ENCODE measurements at places on chromosomes 12 and 14. TPM values are rescaled to one million over a fixed set of nuclear protein-coding genes. Genes with fewer than 3 reads are reported as not detected.

AKAP5 gene
- polyA plus RNA-seq, result 0.45 TPM

INSM2 gene
- polyA plus RNA-seq, result not detected

COPS7A gene
- polyA plus RNA-seq, result 65.7 TPM

SALL2 gene
- polyA plus RNA-seq, result 11.9 TPM

NGB gene
- not detected for polyA plus RNA-seq

RASAL1 gene
- 0.08 TPM for polyA plus RNA-seq

CLBA1 gene
- polyA plus RNA-seq, result 5.0 TPM

AKAP3 gene
- 1.0 TPM for polyA plus RNA-seq

HOXC13 gene
- 0.10 TPM for polyA plus RNA-seq

TAS2R8 gene
- not detected for polyA plus RNA-seq

SLCO1B1 gene
- not detected for polyA plus RNA-seq

SLC17A8 gene
- polyA plus RNA-seq, result 0.19 TPM

MCRS1 gene
- 59.6 TPM for polyA plus RNA-seq

LRRC23 gene
- polyA plus RNA-seq, result 9.3 TPM

DNA sequence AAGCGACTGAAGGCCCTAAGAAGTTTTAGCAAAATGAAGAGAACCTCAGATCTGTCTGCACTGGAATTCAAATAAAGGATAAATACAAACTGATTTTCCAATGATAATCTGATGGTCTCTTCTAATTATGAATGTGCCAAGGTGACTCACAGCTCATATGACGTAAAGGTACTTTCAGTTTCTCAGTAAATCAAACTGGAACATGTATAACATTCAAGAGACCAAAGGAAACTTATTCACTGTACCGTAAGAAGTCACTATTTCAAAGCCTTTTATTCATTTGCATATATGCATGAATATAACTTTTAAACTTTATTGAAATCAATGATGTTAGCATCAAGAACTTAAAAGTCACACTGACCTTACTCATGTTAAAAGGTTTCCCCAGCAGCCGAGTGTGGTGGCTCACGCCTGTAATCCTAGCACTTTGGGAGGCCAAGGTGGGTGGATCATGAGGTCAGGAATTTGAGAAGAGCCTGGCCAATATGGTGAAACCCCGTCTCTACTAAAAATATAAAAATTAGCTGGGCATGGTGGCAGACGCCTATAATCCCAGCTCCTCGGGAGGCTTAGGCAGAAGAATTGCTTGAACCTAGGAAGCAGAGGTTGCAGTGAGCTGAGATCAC lies 52.2 kb downstream of the ATXN2 start:
- DNase-seq, result no peak

GRCh38 chr14:94689985-94690400 lies 77.8 kb downstream of the SERPINA3 start:
- DNase-seq, result no peak

GRCh38 chr14:79037593-79037992 lies 867.4 kb downstream of the NRXN3 start:
- no peak for DNase-seq

GRCh38 chr14:100065111-100065871 lies at the start of gene EVL:
Gene EVL (plus strand): TSS chr14:100065422. CDS start chr14:100065501, 79 bp downstream.
- no peak for DNase-seq

DNA sequence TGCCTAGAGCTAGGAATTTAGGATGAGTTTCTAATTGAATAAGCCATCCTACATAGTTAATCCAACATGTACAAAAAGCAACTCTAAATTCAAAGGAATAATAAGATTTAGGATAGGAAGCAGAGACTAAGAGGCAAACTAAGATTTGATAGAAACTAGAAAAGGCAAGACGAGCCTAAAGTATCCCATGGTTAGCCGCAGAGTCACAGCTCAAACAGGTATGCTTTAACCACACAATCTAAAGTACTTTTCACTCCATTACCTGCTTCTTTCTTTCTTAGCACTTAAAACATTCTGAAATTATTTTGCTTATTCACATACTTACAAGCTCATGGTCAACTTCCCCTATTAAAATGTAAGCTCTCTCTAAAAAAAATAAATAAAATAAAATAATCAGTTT lies 51.8 kb downstream of the OTOGL start:
- no peak for DNase-seq

- DNase-seq, result no peak
Measured at GRCh38 chr12:90028635-90029051, 320.0 kb upstream of the ATP2B1 start.

GRCh38 chr12:95859344-95859816 lies 628 bp downstream of the SNRPF start:
- no peak for DNase-seq

GRCh38 chr12:692274-692673 lies 29.0 kb upstream of the NINJ2 start:
- DNase-seq, result no peak

DNA sequence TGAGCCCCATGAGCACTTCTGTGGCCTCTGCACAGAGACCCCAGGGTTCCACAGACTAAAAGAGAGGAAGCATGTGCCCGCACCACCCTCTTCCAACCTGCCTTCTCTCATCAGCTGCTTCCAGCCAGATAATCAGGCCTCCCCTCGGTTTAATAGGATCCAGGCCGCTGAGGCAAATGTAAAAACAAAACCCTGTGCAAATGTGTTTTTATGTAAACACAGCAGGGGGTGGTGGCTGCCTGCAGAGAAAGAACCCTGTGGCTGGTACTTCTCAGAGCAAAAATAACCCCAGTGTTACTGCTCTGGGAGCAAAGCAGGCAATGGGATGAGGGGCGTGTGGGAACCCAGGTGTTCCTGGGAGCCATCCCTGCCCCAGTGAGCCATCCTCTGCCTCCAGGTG lies 46.2 kb downstream of the WSCD2 start:
- no peak for DNase-seq

GRCh38 chr12:63301311-63301710 lies 150.3 kb upstream of the AVPR1A start:
- no peak for DNase-seq

GRCh38 chr12:123533672-123534643 lies at the start of gene RILPL1:
Gene RILPL1 (minus strand): TSS chr12:123533719. CDS start chr12:123533482, 237 bp downstream.
- peak; percentile 66 for DNase-seq

DNA sequence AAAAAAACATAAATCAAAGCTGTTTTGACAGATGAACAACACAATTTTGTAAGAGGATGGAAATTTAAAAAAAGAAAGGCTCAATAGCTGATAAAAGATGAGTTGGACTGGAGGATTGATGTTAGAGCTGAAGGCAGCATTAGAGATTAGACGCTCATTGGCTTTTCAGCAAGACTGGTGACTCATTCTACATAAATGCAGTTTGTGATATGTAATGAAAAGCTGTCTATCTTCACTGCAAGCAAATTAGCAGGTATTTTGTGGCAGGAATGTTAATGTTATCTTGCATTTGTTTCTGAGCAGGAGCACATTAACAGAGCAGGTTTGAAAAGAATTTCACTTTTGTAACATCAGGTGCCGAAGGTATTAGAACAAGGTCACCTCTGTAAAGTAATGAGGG lies 442.7 kb upstream of the NOVA1 start:
- no peak for DNase-seq

GRCh38 chr12:1613860-1614259 lies 15.2 kb upstream of the WNT5B start:
- DNase-seq, result no peak

DNA sequence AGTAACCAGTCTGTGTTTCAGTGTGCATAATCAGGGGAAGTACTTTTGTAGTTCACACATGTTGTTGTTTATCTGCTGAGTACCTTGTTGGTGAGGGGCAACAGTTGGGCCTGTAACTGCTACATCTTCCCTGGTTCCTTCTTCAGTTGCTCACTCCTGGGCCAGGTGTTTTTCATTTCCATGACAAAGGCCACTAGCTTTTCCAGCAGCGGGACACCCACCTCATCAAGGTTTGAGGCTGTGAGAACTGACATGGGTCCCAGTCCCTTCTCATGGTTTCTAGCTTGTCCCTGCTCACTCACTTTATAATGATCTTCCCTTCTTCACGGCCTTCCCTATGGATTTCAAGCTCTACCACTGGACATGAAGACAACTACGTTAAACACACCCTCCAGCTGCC lies 1.5 kb upstream of the NOXRED1 start:
- DNase-seq, result no peak

GRCh38 chr12:69090722-69091121 lies 148.6 kb upstream of the CPSF6 start:
- no peak for DNase-seq

- DNase-seq, result no peak
Measured at GRCh38 chr12:50006754-50007442, 18.4 kb downstream of the RACGAP1 start.

- DNase-seq, result no peak
Measured at GRCh38 chr14:59547310-59547709, 29.3 kb downstream of the CCDC175 start.

DNA sequence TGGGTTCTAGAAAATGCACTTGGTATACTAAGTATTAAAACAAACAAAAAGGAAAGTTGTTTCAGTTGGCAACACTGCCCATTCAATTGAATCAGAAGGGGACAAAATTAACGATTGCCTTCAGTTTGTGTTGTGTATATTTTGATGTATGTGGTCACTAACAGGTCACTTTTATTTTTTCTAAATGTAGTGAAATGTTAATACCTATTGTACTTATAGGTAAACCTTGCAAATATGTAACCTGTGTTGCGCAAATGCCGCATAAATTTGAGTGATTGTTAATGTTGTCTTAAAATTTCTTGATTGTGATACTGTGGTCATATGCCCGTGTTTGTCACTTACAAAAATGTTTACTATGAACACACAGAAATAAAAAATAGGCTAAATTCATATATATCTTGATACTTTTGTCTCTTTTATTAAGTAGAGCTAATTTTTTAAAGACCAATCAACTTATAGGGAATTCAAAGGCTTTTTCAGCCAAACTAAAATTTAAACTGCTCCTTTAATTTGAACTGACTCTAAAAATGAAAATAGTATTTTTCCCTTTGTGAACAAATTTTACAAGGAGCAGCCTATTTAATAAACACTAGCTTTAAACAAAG lies 2.8 kb downstream of the FOXG1 start:
- no peak for DNase-seq

DNA sequence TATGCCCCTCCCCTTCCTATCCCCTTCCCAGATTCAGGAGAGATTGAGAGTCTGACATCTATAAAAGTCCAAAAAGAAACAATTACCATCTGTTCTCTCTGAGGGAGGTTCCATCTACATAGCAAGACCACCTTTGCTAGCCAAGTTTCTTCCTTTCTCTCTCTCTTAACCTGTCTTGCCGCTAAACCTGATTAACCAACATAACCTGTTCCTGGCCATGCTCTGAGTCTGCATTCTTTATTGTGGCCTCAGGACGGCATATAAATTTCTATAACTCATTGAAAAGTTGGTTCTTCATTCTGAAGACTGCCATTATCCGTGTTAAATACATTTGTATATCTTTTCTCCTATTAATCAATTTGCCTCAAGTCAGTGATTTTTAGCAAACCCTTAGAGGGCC lies 594.0 kb downstream of the KCNH5 start:
- no peak for DNase-seq

DNA sequence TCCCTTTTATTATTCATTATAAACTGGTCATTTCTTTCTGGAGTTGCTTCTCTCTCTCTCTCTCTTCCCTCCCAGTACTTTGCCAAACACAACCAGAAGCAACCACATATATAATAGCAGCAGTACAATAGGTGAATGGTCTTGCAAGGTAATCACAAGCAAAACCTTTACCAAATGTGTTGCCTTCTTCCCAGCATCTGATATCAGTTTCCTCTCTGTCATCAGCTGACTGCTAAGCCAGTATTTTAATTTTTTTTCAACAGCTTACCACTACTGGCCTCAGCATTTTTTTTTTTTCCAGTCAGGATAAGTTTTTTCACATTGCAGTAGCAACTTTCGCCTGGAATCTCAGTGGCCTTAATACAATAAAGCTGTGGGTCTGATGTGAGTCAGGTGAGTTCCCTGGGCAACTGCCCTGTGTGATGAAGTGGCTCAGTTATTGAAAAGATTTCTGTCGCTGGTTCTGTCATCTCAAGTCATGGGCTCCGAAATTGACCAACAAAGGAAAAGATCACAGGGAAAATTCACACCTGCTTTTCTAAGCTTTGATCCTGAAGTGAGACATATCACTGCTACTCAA lies 282.5 kb upstream of the AMIGO2 start:
- DNase-seq, result no peak

DNA sequence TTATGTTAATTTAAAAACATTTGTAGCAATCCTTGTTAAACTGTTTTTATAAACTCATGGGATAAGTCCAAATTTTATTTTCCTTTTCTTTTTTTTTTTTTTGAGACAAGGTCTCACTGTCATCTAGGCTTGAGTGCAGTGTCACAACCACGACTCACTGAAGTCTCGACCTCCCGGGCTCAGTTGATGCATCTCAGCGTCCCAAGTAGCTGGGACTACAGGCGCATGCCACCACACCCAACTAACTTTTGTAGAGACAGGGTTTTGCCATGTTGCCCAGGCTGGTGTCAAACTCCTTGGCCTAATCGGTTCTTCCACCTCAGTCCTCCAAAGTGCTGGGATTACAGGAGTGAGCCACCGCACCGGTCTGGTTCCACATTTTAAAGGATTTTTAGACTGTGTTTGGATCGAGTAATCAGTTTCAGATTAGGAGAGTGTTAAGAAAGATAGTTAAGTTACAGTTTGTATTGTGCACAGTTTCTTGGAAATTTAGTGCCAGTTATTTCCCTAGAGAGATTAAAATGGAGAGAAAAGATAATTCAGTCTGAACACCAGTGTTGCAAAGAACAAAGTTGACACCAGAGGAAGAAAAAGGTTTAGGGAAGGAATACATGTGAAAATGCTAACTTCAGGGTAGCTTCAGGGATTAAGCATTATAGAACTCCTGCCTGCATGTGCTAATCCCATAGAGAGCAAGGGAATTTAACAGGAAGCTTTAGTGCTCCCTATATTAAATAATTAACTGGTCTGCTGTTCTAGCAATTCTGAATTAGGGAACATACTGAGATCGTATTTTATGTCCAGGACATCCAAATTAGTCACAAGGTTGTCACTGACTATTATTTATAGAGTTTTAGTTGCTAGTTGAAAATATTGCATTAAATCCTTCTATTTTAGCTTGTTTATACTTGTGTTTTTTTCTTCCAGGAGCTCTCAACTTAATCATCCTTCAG lies 10.1 kb downstream of the RAP1B start:
- no peak for DNase-seq
